Occipital lobe (tissue), 3 donors: ENCODE measurements at places on chromosomes 5 and 9.

DNA sequence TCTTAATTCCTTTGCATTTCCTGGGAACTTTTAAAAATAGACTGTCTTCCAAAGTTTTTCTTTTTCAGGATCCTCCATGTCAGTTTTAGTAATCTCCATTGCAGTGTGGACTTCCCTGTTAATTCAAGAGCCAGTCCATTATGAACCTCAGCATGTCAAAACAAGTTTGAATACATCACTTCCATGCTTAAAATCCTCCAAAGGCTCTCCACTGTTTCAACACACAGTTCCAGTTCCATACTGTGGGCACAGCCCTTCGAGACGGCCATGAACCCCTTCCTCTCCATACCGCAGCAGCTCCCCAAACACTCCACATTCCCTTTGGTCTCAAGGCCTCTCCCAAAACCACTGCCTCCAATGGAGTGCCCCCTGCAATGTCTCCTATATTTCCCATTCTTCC is 19.5 kb downstream of the LIFR start:
- no peak for DNase-seq

DNA sequence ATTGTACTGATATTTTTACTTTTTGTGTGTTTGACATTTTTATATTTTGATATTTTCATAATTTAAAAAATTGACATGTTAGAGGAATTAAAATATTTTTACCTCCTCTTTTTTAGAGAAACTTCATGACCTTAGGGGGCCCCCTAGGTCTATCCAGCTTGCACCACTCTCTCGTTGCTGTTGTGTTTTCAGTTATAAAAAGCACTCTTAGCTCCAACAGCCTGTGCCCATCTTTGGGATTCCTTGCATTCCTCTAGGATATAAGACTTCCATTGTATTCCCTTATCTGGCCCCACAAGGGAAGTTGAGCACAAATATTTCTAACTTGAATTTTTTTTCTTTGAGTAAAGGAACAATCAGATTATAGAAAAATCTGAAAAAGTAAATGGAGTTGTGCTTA is 245.3 kb downstream of the SH3GL2 start:
- DNase-seq: no peak

DNA sequence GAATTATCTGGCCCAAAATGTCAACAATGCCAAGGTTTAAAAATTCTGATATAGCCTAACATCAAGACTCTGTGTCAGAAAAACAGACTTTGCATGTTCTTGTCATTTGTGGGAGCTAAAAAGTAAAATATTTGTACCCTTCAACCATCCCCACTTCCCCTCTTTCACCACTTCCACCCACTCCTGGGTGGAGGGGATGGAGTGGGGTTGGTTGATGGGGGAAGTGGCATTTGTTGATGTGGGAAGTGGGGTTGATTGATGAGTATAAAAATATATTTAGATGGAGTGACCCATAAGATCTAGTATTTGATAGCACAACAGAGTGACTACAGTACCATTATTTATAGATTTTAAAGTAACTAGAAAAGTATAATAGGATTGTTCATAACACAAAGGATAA is 55.0 kb upstream of the C9orf72 start:
- DNase-seq: no peak

DNA sequence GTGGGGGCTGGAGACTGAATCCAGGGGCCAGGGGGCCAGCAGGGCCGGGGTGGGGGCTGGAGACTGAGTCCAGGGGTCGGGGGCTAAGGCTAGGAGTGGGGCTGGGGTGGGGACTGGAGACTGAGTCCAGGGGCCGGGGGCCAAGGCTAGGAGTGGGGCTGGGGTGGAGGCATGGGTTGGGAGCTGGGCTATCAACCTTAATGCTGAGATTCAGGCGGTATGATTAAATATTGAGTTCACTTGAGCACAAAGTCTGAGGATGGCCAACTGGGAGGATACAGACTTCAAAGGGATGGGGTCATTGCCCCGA is 17.0 kb upstream of the LRRC14B start:
- DNase-seq: no peak

- DNase-seq: no peak
Observed at GRCh38 chr5:62126090-62126489, 179.9 kb upstream of the KIF2A start.

GRCh38 chr5:116423141-116423540 is 151.5 kb downstream of the SEMA6A start:
- no peak for DNase-seq

DNA sequence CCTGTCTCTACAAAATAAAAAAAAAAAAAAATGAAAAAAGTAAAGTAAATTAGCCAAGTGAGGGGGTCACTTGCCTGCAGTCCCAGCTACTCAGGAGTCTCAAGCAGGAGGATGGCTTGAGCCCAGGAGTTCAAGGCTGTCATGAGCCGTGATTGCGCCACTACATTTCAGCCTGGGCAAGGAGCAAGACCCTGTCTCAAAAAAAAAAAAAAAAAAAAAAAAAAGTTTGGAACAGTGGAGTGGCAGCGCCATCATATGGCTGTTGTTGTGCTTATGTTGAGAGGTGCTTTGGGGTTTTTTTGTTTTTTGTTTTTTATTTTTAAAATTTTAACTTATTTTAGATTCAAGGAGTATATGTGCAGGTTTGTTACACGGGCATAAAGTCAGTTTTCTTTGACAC is 3.6 kb downstream of the BRIX1 start:
- no peak for DNase-seq

DNA sequence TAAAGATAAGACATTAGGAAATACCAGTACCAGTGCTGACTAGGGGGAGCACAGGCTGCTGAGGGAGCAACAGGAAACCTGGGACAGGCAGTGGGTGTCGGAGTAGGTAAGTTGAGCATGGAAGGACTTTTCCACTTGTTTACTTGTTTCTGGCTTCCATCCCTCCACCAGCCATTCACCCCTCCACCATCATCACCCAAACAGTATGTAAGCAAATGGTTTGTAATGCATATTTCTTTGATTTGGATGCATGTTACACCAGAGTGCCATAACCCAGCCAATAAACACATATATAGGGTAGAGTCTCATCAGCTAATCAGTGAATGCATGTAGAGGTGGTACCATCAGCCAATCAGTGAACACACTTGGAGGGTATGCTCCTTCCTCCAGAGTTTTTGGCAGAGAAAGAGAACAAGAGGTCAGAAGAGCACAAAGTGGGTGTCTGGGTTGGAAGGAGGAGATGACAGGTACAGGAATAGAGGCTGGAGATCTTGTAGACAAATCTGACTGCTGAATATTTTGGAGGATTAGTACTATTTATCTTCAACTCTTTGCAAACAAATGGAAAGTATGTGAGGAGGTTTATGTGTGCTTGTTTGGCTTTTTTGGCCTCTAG is 37.7 kb upstream of the PDE8B start:
- no peak for DNase-seq

- peak; percentile 4 for DNase-seq
Observed at GRCh38 chr5:136457390-136458013, 92.2 kb upstream of the TRPC7 start.

- DNase-seq: no peak
Observed at GRCh38 chr5:178291161-178291561, 58.6 kb upstream of the PHYKPL start.

DNA sequence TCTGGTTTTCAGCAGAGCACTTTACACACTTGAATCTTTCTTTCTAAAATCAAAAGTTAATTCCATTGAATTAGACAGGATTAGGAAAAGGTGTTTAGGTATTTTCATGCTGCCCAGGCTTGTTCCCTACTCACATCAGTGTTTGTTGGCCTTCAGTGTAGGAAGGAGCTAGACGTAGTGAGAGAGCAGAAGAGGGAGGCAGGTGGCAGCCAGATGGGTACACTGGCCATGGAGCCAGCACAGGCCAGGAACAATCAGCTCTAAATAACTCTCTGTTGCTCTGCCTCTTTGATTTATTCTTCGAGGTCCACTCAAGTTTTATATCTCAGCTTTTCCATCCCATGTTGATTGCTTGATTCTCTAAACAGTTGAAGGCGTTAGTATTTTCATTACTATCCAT is 529.6 kb downstream of the PSAT1 start:
- DNase-seq: no peak

DNA sequence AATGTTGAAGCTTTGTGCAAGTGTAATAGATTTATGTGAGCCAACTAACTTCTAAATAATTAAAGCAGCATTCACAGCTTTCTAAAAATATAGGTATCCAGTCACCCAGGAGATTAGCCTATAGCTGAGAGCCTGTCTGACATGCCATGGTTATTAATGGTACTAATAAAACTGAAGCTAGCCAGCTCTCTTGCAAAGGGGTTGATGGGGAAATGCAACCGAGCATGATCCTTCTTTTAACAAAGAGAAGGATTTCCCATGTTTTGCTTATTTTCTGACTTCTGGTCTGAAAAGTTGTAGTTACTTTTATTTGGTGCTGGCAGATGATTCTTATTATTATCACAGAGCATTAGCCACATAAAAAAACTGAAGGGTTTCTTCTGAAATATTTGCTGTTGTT is 488.7 kb upstream of the CYLC2 start:
- no peak for DNase-seq

DNA sequence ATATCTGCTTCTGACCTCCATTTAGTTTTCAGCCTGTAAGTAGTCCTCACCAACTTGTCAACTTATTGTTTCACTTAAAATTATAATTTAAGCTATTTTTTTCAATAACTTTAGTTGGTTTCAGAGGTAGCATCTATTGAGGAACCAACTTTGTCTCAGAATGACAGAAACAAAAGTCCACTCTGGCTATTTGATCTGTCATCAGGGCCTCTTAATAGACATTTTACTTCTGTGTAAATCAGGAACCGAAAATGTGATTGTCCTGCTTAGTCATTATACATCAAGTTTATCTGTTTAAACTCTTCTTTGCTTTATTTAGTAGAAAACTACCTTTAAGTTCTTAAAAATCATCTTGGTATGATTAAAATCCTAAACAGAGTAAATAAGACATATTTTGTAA is 820.8 kb upstream of the EDIL3 start:
- DNase-seq: no peak

- DNase-seq: no peak
Observed at GRCh38 chr9:84592918-84593317, 76.6 kb upstream of the NTRK2 start.

DNA sequence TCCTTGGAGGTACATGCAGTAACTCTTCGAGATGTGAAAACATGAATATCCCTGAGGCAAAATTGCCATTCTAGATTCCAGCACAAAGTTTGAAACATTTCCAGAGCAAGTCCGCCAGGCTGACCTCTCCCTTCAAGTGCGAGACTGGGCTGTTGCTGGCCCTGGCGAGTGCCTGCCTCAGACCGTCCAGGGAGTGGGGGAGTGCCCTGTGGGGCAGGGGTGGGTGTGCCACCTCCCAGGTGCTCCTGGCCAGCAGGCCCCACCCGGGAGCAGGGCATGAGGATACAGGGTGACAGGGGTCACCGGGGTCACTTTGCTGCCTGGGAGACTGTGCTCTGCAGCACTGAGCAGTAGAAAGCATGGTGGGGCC is 199.9 kb downstream of the AOPEP start:
- DNase-seq: no peak

GRCh38 chr5:170289764-170290163 is 7.8 kb downstream of the LCP2 start:
- no peak for DNase-seq

- DNase-seq: no peak
Observed at GRCh38 chr9:87116492-87116891, 169.2 kb upstream of the GAS1 start.

DNA sequence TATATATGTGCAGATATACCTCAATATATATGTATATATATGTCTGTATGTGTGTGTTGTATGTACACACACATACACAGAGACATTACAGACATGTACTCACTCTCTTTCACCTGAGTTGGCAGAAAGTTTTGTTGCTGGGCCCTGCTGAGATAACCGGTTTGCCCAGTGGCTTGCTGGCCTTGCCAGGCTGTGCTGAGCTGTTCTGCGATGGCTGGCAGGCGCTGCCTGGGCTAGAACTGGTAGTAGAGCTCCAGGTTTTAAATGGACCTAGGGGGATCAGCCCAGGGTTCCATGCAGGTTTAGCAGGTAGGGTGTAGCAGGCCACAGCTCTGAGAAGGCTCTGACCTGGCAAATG is 394.3 kb downstream of the GADD45G start:
- DNase-seq: no peak

DNA sequence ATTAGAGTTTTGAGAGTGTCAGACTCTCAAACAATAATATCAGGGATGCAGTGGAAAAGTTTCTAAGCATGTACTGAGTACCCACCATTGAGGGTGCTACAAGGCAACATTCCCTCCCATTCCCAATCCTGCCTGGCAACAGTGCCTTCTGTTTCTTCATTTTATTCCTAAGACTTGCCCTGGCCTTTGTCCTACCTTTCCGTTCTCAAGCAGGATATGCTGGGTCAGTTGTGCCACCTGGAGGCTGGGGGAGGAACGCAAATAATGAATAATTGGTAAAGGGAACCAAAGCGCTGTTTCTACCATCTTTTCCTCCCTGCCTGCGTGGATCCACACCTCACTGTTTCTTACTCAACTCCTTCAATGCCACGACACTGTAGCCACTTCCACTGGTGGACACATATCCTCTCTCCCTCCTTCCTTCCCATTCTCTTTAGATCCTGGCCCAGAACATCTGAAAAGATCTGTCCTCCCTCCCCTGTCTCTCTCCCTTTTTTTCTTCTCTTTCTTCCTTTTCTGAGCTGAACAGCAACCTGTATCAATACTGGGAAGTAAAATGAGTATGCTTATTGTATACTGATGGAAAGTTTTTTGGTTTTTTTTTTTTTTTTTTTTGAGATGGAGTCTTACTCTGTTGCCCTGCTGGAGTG is 149.5 kb downstream of the C9orf152 start:
- DNase-seq: no peak

GRCh38 chr5:40618926-40619325 is 60.8 kb upstream of the PTGER4 start:
- DNase-seq: no peak

- no peak for DNase-seq
Observed at GRCh38 chr5:134511796-134512660, 13.4 kb upstream of the JADE2 start.

- no peak for DNase-seq
Observed at GRCh38 chr5:144644317-144644716, 473.6 kb downstream of the KCTD16 start.

DNA sequence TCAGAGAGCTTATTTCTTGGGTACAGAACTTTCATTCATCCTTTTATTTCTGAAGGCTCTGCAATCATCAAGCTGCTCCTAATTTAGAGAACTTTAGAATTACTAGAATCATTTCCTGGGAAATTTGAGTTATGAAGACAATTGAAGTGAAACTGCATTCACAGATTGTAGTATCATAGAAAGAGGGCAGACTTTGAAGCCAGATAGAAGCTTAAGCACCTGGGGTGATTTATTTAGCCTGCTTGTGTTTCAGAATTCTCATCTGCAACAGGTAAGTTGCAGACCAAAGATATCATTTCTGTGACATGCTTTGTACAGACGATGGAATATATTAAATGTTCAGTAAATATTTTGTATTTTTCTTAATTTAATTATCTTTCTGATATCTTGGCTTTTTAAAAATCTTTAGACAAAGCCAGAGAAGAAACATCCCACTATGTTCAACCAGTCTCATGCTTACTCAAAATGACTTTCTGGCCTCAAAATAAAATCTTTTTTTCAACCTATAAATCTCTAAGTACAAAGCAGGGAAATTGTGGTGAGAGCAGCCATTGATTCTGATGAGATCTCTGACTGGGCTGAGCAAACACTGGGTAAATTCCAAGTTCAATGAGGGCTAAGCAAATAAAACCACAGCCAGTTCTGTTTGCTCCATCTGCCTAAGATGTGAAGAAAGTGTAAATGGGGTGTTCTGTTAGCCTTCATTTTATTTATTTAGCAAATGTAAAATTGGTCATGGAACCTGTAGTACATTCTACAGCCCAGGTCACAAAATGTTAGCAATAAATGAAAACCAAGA is 264.7 kb upstream of the CCNG1 start:
- DNase-seq: no peak
